ENCODE measurements at places on chromosomes 13 and 19. TPM values are rescaled to one million over a fixed set of nuclear protein-coding genes. Genes with fewer than 3 reads are reported as not detected.

Gene KLF2
- polyA plus RNA-seq = 254 TPM

Gene TUBB4A
- polyA plus RNA-seq = 5.8 TPM

Gene ZNF442
- 8.3 TPM for polyA plus RNA-seq

Gene GPC5
- 5.2 TPM for polyA plus RNA-seq

Gene MISP
- polyA plus RNA-seq = 6.6 TPM

Gene NR2F6
- 23.7 TPM for polyA plus RNA-seq

Gene SIGLECL1
- not detected for polyA plus RNA-seq

DNA sequence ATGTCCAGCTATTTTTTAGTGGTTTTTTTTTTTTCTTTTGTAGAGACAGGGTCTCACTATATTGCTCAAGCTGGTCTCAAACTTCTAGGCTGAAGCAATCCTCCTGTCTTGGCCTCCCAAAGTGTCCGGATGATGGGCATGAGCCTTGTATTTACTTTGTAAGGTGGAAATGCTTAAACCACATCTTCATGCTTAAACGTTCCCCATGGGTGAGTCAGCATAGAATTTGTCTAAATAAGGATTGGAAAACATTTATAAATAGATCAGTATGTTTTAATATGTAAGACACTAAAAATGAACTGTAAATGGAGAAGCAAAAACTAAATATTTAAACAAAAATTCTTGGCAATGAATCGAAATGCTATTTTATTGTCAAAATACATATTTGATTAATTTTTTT is 698.0 kb downstream of the PCDH9 start:
- no peak for DNase-seq

- DNase-seq = no peak
Observed at GRCh38 chr19:11496391-11497163, 9.1 kb downstream of the ZNF653 start.

DNA sequence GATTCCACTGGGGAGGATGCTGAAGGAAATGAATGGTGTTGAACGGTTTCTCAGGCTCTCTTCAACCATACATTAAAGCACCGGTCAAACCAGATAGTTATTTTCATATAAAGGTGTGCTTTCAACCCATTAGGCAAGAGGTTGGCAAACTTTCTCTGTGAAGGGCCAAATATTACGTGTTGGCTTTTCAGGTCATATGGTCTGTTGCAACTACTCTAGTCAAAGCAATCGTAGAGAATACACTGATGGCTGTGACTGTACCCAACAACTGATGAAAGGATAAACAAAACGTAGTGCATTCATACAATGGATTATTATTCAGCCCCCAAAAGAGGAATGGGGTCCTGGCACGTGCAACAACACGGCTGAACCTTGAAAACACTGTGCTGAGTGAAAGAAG is 5.8 kb downstream of the ZSCAN5A start:
- DNase-seq = no peak

- no peak for DNase-seq
Observed at GRCh38 chr19:28972058-28972852, 240.7 kb downstream of the UQCRFS1 start.

GRCh38 chr13:93947651-93948050 is 531.8 kb downstream of the DCT start:
- no peak for DNase-seq

DNA sequence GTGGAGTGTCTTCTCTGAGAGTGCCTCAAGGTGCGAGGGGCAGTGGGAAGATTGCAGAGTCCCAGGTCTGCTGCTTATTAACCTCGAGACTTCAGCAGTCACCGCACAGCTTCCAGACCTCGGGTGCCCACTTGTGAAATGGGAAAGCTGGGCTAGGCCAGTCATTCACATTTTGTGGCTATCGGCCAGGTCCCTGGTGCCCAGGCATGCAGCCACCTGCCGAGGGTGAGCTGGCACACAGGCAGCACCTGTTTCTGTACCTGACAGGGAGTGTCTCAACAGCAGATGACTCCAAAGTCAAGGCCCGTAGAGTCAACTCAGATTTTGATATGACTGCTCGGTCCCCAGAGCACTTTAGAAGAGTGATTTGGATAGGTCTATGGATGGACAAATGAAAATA is 21.9 kb downstream of the UQCRFS1 start:
- no peak for DNase-seq

DNA sequence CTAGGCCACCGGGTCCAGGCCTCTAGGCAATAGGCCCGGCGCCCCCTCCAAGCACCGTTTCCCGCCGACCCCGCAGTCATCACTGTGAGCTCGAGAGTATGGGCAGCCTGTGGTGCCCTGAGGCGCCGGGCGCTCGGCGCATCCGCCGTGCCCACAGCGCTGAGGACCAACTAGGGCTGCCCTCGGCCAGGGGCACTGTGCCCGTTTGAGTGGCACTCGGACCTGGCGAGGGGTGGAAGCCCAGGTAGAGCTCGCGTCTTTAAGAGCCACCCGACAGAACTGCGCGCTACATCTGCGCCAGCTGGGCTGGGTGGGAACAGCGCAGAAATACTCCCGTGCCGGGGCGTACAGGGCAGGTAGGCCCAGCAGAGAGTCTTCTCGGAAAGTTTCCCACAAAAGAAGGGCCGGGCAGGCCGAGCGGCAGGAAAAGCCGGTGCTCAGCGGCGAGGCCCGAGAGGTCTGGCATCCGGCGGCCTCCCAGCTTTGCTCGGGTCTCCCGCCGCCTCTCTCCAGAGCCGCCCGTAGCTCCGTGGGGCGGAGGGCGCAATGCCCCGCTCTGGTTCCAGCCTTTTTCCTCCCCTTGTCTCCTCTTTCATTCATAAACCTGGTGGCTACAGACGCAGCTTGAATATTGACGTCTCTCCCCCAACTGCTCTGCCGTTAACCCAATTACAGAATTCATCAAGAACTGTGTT is 5.4 kb upstream of the SOX1 start:
- DNase-seq = no peak

DNA sequence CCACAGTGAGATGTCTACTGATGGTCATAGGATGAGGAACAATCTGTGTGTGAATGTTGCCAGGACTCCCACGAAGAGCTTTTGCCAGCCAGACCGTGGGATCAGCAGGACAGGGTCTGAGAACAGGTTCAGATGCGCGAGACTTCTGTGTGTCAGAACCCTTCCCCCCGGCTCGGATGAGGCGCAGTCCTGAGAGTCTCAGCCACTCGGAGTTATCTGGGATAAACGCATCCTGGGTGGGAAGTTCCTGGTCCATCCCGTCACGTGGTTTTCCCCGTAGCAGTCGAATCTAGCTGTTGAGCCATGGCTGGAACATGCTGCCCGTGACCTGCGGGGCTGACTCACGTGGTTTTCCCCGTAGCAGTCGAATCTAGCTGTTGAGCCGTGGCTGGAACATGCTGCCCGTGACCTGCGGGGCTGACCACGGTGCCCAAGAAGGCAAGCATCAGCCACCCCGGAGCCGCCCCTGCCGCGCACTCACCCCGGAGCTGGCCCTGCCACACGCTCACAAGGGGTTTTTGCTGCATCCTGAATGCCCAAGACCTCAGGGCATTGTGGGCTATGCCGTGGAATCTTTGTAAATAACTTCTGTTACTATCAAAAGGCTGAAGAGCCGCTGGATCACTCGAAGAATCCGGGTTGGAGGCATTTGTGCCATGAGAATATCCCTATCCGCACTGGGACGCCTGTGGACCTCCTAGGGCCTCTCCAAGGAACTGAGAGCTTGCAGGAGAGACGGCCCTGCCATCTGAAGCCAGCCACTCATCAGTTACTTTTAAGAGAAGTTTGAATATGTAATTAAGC is 130.8 kb upstream of the MCF2L start:
- DNase-seq = no peak

DNA sequence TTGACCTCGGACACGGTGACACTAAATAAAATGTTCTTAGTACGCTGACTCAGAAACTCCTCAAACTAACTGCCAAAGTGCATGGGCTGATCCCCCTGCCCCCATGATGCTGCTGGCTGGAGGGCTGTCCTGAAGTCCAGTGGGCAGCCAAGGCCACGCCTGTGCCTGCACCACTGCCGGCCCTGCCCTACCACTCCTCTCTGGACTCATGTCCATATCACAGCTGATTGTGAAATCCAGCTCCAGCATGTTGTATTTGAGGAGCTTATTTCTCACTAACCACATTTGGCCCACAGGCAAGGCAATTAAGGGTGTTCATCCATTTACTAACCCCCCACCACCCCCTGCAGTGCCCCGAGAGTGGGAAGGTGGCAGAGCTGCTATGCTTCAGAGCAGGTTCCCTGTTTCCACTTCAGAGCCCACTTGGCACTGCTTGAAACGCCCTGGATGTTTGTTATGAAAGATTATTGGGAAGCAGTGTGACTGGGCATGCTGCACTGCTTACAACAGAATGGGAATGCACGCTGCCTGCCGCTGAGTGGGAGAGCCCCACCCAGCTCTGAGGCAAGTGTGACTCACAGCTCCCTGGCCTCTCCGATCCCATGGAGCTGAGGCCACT is 114.0 kb downstream of the UQCRFS1 start:
- no peak for DNase-seq

- DNase-seq = no peak
Observed at GRCh38 chr13:42820451-42820850, 39.1 kb downstream of the FAM216B start.
